Osteoblast (primary cell): ENCODE measurements at places on chromosomes 11 and 22. TPM values are rescaled to one million over a fixed set of nuclear protein-coding genes. Genes with fewer than 3 reads are reported as not detected.
A peak's percentile ranks its signal among the peaks of the same experiment; 100 is the strongest.

GRCh38 chr11:128772814-128773213 is 78.9 kb downstream of the FLI1 start:
- DNase-seq, result no peak

DNA sequence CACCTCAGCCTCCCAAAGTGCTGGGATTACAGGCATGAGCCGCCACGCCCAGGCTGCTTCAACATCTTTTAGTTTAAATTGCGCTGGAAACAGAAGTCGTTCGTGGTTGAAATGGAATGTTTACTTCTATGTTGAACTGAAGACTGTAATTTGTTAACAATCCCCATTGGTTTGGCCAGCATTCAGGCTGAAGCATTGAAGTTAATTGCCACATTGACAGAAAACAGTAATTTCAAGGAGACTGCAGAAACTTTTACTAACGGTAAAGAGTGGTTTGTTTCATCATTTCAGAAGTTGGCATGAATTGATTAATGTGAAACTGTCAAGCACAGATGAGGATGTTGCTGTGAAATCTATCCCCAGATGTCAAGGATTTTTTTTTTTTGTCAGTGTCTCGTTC is 14.2 kb downstream of the AP5B1 start:
- peak; percentile 80 for DNase-seq

DNA sequence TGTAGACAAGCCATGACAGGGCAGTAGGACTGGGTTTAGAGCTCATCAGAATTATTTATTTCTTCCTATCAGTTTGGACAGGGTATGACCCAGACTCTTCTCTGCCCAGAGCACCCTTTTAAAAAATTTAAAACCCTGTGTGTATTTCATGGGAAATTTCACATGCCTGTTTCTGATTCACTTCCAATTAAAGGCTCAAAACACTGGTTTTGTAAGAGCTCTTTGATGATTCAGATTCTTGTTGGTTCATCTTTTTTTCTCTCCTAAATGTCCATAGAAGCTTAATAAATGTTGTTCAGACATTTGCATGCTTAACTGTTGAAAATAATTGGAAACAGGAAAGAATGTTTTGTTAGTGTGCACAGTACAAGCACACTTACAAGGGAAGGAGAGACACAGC is 13.8 kb downstream of the FLI1 start:
- no peak for DNase-seq

The COX8A gene
- 159 and 190 TPM in 2 replicates for total RNA-seq

GRCh38 chr11:119323532-119324033 is 6.7 kb upstream of the MCAM start:
- DNase-seq, result peak; percentile 94

The THAP12 gene
- 44.5 and 47.7 TPM in 2 replicates for total RNA-seq

DNA sequence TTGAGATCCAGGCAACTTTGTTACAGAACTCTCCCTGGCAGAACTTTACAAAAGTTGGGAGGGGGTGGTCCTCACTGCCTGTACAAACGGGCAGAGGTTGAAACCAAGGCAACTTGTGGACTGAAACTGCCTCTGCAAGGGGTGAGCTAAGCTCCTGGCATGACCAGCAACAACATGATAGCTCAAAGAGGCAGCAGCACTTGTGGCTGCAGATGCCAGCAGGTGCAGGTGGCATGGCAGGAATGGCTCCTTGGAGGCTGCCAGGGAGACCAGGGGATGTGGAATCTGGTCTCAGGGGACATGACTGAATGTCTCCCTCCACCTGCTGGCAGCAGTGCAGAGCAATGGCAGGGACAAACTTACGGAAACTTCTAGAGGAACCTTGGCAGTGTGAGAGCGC is 38.8 kb upstream of the PHF21A start:
- DNase-seq, result no peak

- peak; percentile 68 for DNase-seq
Measured at GRCh38 chr11:32259641-32260081, 168.8 kb downstream of the RCN1 start.

The CD44 gene
- 238 and 268 TPM in 2 replicates for total RNA-seq

- no peak for DNase-seq
Measured at GRCh38 chr11:12188548-12189317, 78.3 kb downstream of the MICAL2 start.

DNA sequence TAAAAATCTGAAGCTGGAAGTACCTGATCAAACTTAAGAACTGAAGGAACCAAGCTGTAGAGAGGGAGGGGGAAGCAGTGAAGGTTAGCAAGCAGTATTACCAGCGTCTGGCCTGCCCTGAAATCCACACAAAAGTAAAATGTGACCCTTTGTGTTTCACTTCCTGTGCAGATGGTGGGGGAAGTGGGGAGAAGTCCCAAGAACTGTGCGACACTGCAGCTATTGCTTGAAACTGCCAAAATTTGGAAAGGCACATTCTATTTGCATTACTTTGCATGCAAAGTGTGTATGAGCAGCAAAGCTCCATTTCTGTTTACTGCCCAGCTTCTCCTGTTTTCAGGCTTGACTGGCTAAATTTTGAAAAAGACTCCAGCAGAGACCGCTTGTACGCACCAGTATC is 72.1 kb upstream of the BMAL1 start:
- DNase-seq, result no peak

GRCh38 chr11:25981998-25982397 is 349.9 kb upstream of the ANO3 start:
- peak; percentile 5 for DNase-seq

The NLRP6 gene
- total RNA-seq, result not detected in 2 replicates

The EFCAB6 gene
- total RNA-seq, result 1.8 and 2.9 TPM in 2 replicates

The RHOD gene
- 26.8 and 27.5 TPM in 2 replicates for total RNA-seq

The ZNF70 gene
- total RNA-seq, result 6.5 and 7.4 TPM in 2 replicates

DNA sequence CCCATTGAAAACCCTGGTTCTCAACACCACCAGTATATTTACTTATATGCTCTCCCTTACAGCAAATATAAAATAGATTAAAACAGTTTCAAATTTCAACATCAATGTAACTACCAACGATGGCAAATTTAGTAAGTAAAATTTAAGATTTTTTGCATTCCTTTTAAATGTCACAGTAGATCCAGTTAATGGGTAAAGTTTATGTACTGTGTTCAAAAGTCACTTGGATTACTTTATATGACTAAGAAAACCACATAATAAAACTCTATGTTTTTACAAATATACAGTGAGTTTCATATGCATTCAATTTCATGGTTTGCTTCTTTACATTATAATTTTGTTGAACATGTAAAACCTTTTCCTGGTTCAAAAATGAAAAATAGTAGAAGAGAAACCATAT is 364.6 kb downstream of the AASDHPPT start:
- no peak for DNase-seq

DNA sequence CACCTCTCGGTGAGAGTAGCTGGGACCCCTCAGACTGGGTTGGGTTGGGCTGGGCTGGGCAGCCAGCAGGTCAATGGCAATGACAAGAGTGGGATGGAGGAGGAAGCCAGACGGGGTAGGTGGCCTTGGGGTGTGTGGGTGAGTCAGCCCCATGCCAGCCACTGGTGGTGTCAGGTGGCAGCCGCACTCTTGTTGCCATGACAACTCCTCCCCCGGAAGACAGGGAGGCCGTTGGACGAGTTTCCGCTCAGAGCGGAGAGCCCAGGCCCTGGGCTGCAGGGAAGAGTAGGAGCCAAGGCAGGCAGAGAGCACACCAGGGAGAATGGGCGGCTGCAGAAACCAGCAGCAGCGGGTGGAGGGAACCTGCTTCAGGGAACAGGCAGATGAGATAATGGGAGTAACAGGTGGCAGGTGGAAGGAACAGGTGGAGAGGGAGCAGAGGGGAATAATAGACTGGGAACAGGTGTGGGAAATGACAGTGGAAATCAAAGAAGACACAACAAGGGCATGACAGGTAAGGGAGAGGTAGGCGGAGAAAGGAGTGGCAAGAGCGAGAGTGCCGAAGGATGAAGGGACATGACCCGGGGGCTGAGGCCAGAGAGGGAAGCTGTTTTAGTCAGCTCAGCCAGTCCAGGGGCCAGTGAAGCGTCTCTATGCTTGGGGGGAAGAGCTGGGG is 8.7 kb downstream of the SPTBN2 start:
- DNase-seq, result peak; percentile 93

- peak; percentile 55 for DNase-seq
Measured at GRCh38 chr22:38191731-38192474, 9.9 kb upstream of the MAFF start.

GRCh38 chr11:127071606-127072005 is 71.0 kb upstream of the KIRREL3 start:
- DNase-seq, result no peak

The OR5AP2 gene
- total RNA-seq, result not detected in 2 replicates

The WNT7B gene
- total RNA-seq, result 0.59 TPM in 1 of 2 replicates, not detected in the other

DNA sequence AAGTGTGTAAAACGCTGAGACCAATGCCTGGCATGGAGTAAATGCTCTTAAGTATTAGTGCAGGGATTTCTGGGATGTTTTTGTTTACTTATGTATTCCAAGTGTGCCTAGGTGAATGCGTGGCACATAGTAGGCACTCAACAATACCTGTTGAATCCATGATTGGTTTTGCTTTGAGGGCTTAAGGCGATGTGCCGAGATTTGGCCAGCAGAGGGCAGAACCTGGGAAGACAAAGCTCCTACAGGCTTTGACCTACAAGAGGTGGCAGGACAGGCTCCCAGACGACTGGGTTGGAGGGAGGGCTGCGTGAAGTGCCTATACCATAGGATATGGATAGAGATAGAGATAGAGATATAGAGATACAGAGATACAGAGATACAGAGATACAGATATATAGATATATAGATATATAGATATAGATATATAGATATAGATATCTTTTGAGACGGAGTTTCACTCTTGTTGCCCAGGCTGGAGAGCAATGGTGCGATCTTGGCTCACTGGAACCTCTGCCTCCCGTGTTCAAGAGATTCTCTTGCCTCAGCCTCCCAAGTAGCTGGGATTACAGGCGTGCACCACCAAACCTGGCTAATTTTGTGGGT is 13.9 kb downstream of the KCNE3 start:
- DNase-seq, result peak; percentile 91

DNA sequence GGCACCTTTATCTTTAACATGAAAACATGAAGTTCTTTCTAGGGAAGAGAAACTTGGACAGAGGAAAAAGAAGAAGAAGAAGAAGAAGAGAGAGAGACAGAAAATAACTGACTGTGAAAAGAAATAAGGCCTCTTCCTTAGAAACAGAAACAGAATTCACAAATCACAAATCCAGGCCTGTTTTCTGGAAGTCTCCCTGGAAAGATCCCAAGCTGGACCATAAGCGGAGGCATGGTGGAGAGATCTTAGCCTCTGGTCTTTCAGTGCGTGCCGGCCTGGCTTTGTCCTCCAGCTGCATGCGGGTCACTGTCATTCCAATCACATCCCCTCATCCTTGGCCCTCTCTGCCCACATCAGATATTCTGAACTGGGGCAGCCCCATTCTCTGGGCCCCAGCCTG is 6.9 kb downstream of the FXYD6 start:
- DNase-seq, result no peak

DNA sequence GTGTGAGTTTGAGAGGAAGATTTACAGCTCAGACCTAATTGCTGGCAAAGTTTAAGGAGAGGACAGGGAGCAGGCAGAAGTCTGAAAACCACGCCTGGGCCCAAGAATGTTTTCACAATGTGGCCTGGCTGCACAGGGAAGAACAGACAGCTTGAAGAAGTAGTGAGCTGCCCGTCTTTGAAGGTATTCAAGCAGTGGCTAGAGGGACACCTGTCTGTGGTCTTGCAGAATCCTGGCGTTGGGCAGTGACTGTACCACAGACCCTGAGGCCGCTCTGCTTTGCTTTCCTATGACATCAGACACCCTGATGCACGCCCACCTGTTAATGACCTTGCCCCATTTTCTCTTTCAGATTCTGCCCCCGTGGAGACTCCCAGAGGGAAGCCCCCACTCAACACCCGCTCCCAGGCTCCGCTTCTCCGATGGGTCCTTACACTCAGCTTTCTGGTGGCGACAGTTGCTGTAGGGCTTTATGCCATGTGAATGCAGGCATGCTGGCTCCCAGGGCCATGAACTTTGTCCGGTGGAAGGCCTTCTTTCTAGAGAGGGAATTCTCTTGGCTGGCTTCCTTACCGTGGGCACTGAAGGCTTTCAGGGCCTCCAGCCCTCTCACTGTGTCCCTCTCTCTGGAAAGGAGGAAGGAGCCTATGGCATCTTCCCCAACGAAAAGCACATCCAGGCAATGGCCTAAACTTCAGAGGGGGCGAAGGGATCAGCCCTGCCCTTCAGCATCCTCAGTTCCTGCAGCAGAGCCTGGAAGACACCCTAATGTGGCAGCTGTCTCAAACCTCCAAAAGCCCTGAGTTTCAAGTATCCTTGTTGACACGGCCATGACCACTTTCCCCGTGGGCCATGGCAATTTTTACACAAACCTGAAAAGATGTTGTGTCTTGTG is 6.6 kb upstream of the MCM5 start:
- DNase-seq, result peak; percentile 29

The FGF19 gene
- total RNA-seq, result not detected in 2 replicates

GRCh38 chr11:9047964-9048523 is 43.4 kb downstream of the SCUBE2 start:
- no peak for DNase-seq

The POTEH gene
- total RNA-seq, result under 0.01 TPM in 2 replicates

DNA sequence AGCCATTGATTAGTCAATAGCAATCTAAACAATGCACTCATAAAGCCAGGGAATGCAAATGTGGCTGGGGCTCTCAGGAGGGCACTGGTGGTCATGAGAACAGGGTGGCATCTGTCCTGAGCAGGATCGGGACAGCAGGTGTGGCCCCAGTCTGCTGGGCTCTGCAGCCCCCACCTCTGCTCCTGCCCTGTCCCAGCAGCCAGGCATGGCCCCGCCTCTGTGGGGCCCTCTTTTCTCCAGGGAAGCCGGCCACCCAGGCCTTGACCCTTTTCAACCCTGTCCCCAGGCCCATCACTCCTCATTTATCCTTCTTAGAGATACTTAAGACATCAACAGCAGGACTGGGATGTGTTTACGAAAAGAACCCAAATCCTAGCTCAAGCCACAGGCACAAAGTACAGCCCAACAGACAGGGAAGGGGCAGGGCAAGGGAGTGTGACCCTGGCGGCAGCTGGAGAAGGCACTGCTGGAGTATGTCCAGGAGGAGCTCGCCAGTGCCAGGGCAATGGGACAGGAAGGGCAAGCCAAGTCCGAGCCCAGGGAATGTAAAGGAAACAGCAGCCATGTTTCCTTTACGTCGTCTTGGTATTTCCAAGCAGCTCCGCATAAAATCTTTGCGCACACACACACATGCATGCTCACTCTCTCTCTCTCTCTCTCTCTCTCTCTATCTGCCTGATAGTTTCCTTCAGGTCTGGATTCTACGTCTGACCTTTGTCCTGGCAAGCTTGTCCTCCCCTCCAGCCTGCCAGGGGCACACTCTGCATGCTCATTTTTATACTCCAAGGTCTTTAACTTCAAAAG is 59.9 kb downstream of the DGCR2 start:
- DNase-seq, result peak; percentile 71

- no peak for DNase-seq
Measured at GRCh38 chr11:104899226-104899625, 966 bp upstream of the CASP12 start.
